ENCODE measurements at places on chromosomes 2 and 18. TPM values are rescaled to one million over a fixed set of nuclear protein-coding genes. Genes with fewer than 3 reads are reported as not detected.

GRCh38 chr2:177891533-177891932, 181.0 kb downstream of the PDE11A start:
- H3K4me3 ChIP-seq = no peak overlapping the region
- H3K27me3 ChIP-seq = no peaks in the 10 kb centered on the region
- no peak for DNase-seq
- H3K36me3 ChIP-seq = no peaks in the 10 kb centered on the region
- no peaks in the 10 kb centered on the region for H3K4me1 ChIP-seq

DNA sequence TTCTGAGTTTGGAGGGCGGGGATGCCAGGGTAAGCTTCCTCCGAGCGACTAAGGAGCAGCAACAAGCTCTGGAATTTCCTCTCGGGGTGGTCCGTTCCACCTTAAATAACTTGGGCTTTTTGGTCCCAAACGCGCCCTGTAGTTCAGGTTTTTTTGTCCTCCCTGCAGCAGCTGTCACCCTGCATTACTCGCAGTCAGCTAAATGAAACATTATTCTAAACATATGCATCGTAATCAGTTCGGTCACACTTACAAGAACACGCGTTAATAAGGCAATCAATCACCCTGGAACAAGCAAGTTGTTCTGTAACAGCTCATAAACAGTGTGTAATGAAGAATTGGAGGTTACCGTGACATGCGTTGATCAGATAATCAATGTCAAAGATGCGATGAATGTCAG, 8.3 kb downstream of the EVX2 start:
- H3K4me3 ChIP-seq = no peak overlapping the region
- peaks cover 13% of the 10 kb centered on the region for H3K4me1 ChIP-seq
- DNase-seq = no peak
- no peak overlapping the region for H3K27ac ChIP-seq
- peaks cover 83% of the 10 kb centered on the region for H3K27me3 ChIP-seq
- H3K36me3 ChIP-seq = no peaks in the 10 kb centered on the region

DNA sequence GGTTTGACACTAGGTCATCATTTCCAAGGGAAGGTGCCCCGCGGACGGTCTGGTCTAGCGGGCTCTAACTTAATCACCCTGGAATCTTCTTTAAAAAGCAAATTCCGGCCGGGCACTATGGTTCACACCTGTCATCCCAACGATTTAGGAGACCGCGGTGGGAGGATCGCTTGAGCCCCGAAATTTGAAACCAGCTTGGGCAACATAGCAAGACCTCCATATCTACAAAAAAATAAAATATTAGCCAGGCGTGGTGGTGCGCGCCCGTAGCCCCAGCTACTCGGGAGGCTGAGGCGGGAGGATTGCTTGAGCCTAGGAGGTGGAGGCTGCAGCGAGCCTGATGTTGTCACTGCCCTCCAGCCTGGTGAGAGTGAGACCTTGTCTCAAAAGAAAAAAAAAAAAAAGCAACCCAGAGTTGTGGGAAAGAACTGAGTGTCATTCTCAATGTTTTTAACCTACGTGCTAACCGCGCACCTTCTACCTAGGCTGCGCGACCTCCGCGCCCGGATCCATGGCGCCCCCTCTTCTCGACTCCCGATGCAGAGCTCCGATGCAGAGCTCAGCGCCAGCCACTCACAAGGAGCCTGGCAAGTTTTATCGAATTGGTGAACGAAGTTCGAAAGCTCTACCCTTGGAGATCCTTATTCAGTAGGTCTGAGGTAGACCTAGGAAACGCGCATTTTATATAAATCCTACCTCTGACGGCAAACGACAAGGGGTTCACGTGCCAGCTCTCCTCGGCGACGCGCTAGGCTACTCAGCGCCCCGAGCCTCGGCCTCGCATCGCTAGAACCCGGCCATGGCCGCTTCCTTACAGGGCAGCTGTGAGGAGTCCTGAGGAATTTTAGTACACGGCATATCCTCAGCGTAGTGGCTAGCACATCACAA, 888 bp upstream of the TWSG1 start:
- H3K27me3 ChIP-seq = peaks cover 2% of the 10 kb centered on the region
- H3K27ac ChIP-seq = peak overlapping the region; percentile 97
- peaks cover 7% of the 10 kb centered on the region for H3K36me3 ChIP-seq
- H3K4me1 ChIP-seq = peaks cover 4% of the 10 kb centered on the region
- DNase-seq = peak; percentile 14

- H3K4me3 ChIP-seq = peak overlapping the region; percentile 8
- no peaks in the 10 kb centered on the region for H3K36me3 ChIP-seq
- no peak for DNase-seq
Observed at GRCh38 chr2:179860255-179861026, 971 bp downstream of the ZNF385B start.

GRCh38 chr2:26466662-26467310, 11.1 kb downstream of the OTOF start:
- peaks cover 11% of the 10 kb centered on the region for H3K4me1 ChIP-seq
- H3K27me3 ChIP-seq = no peaks in the 10 kb centered on the region
- H3K36me3 ChIP-seq = peaks cover 17% of the 10 kb centered on the region
- no peak overlapping the region for H3K4me3 ChIP-seq
- DNase-seq = no peak

- H3K27me3 ChIP-seq = no peaks in the 10 kb centered on the region
- no peak overlapping the region for H3K27ac ChIP-seq
- no peaks in the 10 kb centered on the region for H3K4me1 ChIP-seq
- no peak for DNase-seq
Observed at GRCh38 chr2:162012565-162013058, 61.4 kb downstream of the DPP4 start.

- no peak overlapping the region for H3K4me3 ChIP-seq
- peak; percentile 90 for DNase-seq
- no peaks in the 10 kb centered on the region for H3K27me3 ChIP-seq
- peak overlapping the region; percentile 35 for H3K27ac ChIP-seq
- no peaks in the 10 kb centered on the region for H3K4me1 ChIP-seq
Observed at GRCh38 chr18:27501671-27502070, 316.6 kb upstream of the CHST9 start.

- H3K27ac ChIP-seq = no peak overlapping the region
- no peaks in the 10 kb centered on the region for H3K4me1 ChIP-seq
- H3K36me3 ChIP-seq = no peaks in the 10 kb centered on the region
- H3K27me3 ChIP-seq = no peaks in the 10 kb centered on the region
- no peak overlapping the region for H3K4me3 ChIP-seq
- DNase-seq = peak; percentile 43
Observed at GRCh38 chr2:119283873-119284331, 60.3 kb downstream of the STEAP3 start.

GRCh38 chr2:223051693-223052289, at the start of gene KCNE4:
TSS of gene KCNE4 (plus strand) at chr2:223052190. CDS start at chr2:223052831, 641 bp downstream.
- H3K27ac ChIP-seq = peak within 1 kb of the TSS; percentile 93
- H3K4me3 ChIP-seq = peak within 1 kb of the TSS; percentile 35
- no peaks in the 10 kb centered on the region for H3K27me3 ChIP-seq
- H3K4me1 ChIP-seq = peaks cover 52% of the 10 kb centered on the region

GRCh38 chr2:207416900-207417299, 112.9 kb upstream of the CREB1 start:
- no peaks in the 10 kb centered on the region for H3K4me1 ChIP-seq
- no peaks in the 10 kb centered on the region for H3K36me3 ChIP-seq
- H3K4me3 ChIP-seq = no peak overlapping the region
- DNase-seq = no peak

DNA sequence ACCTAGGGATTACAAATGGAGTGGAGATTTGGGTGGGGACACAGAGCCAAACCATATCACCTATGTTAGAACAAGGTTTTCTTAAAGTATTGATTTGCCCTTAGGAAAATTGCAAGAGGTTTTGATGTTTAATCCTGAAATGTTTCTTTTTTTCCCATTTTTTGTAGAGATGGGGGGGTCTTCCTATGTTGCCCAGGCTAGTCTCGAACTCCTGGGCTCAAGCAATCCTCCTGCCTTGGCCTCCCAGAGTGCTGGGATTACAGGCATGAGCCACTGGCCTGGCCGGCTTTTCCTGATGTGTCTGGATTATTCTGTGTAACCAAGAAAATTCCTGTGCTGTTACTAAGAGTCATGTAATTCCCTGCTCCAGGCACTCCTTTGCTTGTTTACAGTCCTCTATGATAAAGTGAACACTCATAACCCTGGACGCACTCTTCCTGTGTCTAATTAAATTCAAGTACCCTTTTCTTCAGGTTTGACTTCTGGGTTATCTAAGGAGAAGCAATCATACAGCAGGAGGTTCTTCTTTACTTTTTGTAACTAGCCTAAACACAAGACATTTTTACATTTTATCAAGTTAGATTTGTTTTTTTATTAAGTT, 15.0 kb upstream of the CTDP1 start:
- no peak overlapping the region for H3K27ac ChIP-seq
- no peaks in the 10 kb centered on the region for H3K4me1 ChIP-seq
- DNase-seq = no peak
- H3K27me3 ChIP-seq = peaks cover 2% of the 10 kb centered on the region
- H3K36me3 ChIP-seq = no peaks in the 10 kb centered on the region
- no peak overlapping the region for H3K4me3 ChIP-seq

- no peaks in the 10 kb centered on the region for H3K4me1 ChIP-seq
- peak overlapping the region; percentile 26 for H3K27ac ChIP-seq
- H3K36me3 ChIP-seq = no peaks in the 10 kb centered on the region
- no peak overlapping the region for H3K4me3 ChIP-seq
- peak; percentile 92 for DNase-seq
Observed at GRCh38 chr2:38187541-38188011, 111.6 kb upstream of the CYP1B1 start.

DNA sequence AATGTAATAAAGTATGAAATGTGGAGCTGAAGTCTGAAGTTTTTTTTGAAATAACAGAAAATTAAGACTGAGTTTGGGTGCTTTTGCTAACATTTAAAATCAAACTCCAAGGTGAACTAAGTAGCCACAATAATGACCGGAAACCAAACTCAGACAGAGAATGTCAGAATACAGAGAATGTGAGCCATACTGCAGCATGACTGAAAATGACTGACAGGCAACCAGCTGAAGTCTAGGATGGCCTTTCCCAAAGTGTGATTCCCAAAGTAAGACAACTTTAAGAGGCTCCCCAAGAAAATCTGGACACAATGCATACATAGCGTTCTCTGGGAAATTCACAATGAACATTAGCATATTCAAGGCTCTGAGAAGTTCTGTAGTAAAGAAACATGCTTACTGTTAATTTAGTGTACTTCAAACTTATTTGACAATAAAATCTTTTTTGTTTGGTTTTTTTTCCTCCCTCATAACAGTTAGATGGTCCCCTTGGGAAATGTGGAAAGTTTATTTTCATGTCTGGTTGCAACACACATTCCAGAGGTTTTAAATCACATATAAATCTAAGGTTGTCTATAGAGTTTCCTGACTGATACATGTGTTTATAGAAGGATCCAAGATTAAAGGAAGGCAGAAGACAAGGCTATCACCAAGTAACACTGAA, 28.6 kb downstream of the PLA2R1 start:
- no peaks in the 10 kb centered on the region for H3K27me3 ChIP-seq
- H3K4me1 ChIP-seq = no peaks in the 10 kb centered on the region
- H3K4me3 ChIP-seq = no peak overlapping the region
- H3K36me3 ChIP-seq = no peaks in the 10 kb centered on the region
- DNase-seq = no peak

GRCh38 chr2:199962203-199962602, 6.8 kb downstream of the MAIP1 start:
- H3K36me3 ChIP-seq = peaks cover 23% of the 10 kb centered on the region
- no peak overlapping the region for H3K4me3 ChIP-seq
- DNase-seq = no peak
- H3K4me1 ChIP-seq = peaks cover 3% of the 10 kb centered on the region

GRCh38 chr2:102662833-102663232, 43.5 kb downstream of the SLC9A2 start:
- no peaks in the 10 kb centered on the region for H3K4me1 ChIP-seq
- no peaks in the 10 kb centered on the region for H3K36me3 ChIP-seq
- no peak for DNase-seq
- no peak overlapping the region for H3K4me3 ChIP-seq

GRCh38 chr2:104052356-104052755, 801.6 kb upstream of the POU3F3 start:
- no peaks in the 10 kb centered on the region for H3K27me3 ChIP-seq
- no peaks in the 10 kb centered on the region for H3K36me3 ChIP-seq
- H3K4me1 ChIP-seq = no peaks in the 10 kb centered on the region
- H3K27ac ChIP-seq = no peak overlapping the region
- no peak overlapping the region for H3K4me3 ChIP-seq
- no peak for DNase-seq

GRCh38 chr2:63736354-63736753, 105.3 kb upstream of the UGP2 start:
- peaks cover 7% of the 10 kb centered on the region for H3K4me1 ChIP-seq
- no peak overlapping the region for H3K27ac ChIP-seq
- peak; percentile 87 for DNase-seq
- H3K36me3 ChIP-seq = no peaks in the 10 kb centered on the region

DNA sequence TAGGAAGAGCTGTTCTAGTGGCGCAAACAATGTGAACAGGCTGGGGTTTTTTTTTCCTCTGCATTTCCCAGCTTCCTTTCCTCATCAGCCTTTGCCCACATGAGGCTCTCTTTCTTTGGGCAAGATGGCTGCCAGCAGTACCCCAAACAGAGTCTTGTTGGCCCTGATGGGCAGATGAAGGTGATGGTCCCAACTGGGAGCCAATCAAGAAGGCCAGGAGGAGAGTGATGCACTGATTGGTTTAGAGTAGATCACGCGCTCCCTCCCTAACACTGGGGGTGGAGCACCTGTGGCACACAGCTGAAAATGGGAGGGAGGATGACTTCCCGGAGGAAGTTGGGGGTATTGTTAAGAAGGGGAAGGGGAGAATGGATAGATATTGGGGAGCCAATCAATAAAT, 96.3 kb upstream of the FZD7 start:
- DNase-seq = no peak
- no peak overlapping the region for H3K27ac ChIP-seq
- H3K36me3 ChIP-seq = no peaks in the 10 kb centered on the region
- no peak overlapping the region for H3K4me3 ChIP-seq
- H3K27me3 ChIP-seq = no peaks in the 10 kb centered on the region
- peaks cover 23% of the 10 kb centered on the region for H3K4me1 ChIP-seq

DNA sequence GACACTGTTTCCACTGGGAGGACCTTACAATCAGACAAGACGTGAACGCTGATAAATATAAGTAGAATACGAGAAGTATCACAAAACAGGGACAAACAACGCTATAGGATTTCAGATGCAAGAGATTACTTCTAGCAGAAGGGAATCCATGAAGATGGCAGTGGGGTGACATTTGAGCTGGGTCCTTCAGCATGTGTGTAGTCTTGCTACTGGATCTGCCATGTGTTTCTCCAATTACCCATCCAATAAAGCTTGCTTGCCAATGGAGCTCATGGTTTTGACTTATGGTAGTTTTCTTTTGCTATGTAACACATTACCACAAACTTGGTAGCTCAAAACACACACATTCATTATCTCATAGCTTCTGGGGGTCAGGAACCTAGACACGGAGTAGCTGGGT, 32.8 kb upstream of the LGALSL start:
- no peak overlapping the region for H3K4me3 ChIP-seq
- peaks cover 20% of the 10 kb centered on the region for H3K4me1 ChIP-seq
- no peaks in the 10 kb centered on the region for H3K27me3 ChIP-seq
- H3K36me3 ChIP-seq = no peaks in the 10 kb centered on the region
- H3K27ac ChIP-seq = no peak overlapping the region

- peak; percentile 52 for DNase-seq
- no peak overlapping the region for H3K27ac ChIP-seq
- H3K4me3 ChIP-seq = no peak overlapping the region
- peaks cover 3% of the 10 kb centered on the region for H3K4me1 ChIP-seq
Observed at GRCh38 chr2:151171186-151171585, 90.5 kb downstream of the RBM43 start.

- H3K4me3 ChIP-seq = no peak overlapping the region
- no peaks in the 10 kb centered on the region for H3K36me3 ChIP-seq
- H3K27ac ChIP-seq = no peak overlapping the region
- peaks cover 26% of the 10 kb centered on the region for H3K4me1 ChIP-seq
- peaks cover 6% of the 10 kb centered on the region for H3K27me3 ChIP-seq
- no peak for DNase-seq
Observed at GRCh38 chr18:77161383-77161782, 28.8 kb upstream of the MBP start.

The SCN3A gene
- 0.35 TPM for total RNA-seq

The GAREM1 gene
- 7.4 TPM for total RNA-seq

The MRO gene
- total RNA-seq = 0.22 TPM

The ANKRD29 gene
- total RNA-seq = 4.0 TPM

The GAL3ST2 gene
- total RNA-seq = 0.09 TPM

The OXER1 gene
- total RNA-seq = 2.2 TPM

The ACVR1C gene
- 0.09 TPM for total RNA-seq

The TANC1 gene
- 14.3 TPM for total RNA-seq

Data from muscle of leg (tissue), 16 donors.